ENCODE measurements at places on chromosomes 12 and 14.
A peak's percentile ranks its signal among the peaks of the same experiment; 100 is the strongest.

DNA sequence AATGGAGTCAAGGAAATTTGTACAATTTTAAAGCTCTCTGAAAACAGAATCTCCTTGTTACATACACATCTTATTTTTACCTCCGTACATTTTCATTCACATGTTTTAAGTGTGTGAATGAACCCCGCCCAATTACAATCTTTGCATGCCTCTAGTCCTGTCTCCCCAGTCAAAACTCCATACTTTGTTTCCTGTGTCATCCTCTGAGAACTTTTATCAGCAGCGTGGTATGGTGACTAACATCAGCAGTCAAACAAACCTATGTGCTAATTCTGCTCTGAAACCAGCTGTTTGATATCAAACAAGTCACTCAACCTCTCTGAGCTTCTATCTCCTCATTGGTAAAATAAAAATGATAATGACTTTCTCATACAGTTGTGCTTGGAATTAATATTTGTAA, 15.8 kb upstream of the ERGIC2 start:
- DNase-seq, result no peak

DNA sequence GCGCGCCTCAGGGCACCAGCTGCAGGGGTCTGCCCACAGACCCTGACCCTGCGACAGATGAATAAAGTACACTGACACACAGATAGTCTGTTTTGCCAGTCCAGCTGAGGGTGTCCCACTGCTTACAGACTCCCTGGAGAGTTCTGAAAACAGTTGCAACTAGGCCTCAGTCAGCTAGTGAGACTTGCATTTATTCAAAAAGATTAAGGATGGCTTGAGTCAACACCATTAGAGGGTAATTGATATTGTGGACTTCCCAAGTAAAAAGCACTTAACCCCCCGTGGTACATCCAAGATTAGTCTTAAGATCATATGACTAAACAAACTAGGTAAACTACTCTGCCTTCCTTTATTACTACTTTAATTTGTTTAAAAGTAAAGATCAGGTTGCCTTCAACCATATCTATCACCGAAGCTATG, 11.1 kb upstream of the PSEN1 start:
- DNase-seq, result no peak

DNA sequence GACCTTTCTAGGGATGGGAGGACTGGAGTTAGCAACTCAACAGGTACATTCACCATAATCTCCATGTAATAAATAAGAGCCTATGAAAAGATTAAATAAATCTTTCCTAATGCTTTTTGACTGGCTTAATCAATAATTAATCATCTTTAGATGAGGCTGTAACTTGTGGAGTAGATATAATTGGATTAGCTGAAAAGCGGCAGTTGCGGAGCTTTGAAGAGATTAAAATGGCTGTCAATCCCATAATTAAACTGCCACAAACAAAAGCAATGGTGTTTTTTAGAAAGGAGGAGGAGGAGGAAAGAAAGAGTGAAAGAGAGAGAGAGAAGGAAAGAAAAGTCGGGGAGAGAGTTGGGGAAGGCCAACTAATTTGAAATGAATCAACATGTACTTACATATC, 70.7 kb upstream of the TMEM263 start:
- no peak for DNase-seq

DNA sequence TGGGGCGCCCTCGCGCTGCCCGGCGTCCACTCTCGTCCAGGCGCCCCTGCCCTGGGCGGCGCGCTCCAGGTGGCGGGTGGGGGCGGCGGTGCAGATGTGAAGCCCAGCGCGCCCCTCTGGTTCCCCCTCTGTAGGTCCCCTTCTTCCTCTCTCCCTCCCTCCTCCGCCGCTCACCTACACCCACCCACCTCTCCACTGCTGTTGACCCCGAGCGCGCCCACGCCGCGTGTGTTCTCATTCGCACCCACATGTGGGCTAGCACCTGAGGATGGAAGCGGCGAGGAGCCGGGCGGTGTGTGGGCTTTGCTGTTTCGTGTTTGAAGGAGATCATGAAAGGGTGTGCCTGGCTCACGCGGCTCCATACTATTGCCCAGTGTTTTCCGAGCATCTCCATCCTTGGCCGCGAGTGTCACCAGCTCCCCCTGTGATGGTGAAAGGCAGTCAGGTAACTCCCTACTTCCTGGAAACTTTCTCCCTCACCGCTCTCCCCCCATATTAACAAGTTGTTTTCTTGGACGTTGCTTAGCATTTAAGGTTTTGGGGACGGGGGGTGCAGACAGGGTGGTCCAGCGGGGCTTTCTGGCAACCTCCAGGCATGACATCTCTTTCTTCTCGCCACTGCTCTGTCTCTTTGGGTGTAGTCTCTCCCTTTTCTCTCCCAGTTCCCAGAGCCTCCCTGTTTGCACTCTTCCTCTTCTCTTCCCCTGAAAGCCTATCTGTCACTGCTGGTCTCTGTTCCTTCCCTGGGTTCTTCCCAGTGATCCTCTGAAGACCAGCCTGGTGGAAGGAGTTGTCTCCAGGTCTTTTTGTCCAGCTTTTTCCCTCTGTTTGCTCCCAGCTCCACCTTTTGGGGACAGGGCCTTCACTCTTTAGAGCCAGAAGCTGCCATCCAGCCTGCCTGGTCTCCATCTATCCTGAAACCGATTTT, 1.6 kb downstream of the CACNA1C start:
- no peak for DNase-seq

- DNase-seq, result peak; percentile 22
These were observed 2.0 kb downstream of the EEA1 start for GRCh38 chr12:92927055-92927435.

GRCh38 chr14:38302966-38303365, 47.1 kb upstream of the CLEC14A start:
- no peak for DNase-seq

- no peak for DNase-seq
These were observed 87.1 kb downstream of the ZFP36L1 start for GRCh38 chr14:68705741-68706283.

- peak; percentile 41 for DNase-seq
These were observed 153.9 kb downstream of the PRKCH start for GRCh38 chr14:61475316-61475715.

- DNase-seq, result no peak
These were observed 9.4 kb downstream of the EP400 start for GRCh38 chr12:131959116-131959515.

- DNase-seq, result no peak
These were observed 757 bp upstream of the PCK2 start for GRCh38 chr14:24093207-24093900.

DNA sequence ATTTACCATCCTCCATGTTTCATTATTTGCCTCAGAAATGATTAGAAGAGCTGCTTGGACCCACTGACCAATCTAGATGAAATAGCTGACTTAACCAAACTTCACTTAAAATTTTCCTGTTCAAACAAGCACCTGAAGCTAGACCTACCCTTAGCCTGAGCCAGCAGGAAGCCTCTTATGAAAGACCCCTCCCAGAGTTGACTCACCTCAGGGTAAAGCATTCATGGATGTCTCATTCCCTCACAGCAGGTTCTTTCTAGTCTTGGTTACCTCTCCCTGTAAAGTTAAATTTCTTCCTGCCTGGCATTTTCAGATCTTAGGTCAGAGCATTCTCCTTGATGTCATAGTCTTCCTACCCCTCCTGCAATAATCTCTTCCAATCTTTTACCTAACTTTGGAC, 1209.8 kb downstream of the FLRT2 start:
- no peak for DNase-seq

DNA sequence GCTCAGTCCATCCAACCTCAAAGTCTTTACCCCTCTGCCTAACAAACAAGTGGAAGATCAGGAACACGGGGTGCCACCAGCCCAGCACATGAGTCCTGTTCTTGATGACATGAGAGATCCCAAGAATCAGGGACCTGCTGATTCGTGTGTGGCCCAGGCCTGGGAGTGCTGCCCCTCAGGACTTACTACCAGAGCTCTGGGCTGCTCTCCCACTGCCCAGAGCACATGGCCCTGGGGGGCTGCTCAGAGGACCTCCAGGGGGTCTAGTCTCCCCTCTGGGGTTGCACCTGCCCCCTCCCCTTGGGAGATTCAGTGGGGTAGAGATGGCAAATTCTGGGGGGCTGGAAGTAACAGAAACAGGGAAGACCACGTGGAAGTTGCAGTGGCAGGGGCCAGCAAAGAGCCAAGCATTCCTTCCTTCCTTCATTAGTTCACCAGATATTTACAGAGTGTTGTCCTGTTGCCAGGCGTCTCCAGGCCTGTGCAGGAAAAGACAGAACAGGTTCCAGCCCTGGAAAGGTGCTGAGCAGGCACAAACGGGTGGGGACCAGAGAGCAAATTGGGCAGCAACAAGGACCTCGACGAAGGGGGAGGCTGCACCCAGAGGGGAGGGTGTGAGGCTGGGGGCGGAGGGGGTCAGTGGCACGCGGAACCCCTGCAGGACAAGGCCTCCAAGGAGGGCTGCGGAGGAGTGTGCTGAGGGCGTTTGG, 45.1 kb upstream of the MEG3 start:
- no peak for DNase-seq

- no peak for DNase-seq
These were observed 41.1 kb downstream of the PSMA6 start for GRCh38 chr14:35333264-35333730.

- DNase-seq, result no peak
These were observed 3.4 kb upstream of the GLRX5 start for GRCh38 chr14:95531473-95531872.
